SJSA1 (cell line): ENCODE measurements at places on chromosomes 2 and 18. TPM values are rescaled to one million over a fixed set of nuclear protein-coding genes. Genes with fewer than 3 reads are reported as not detected.

DNA sequence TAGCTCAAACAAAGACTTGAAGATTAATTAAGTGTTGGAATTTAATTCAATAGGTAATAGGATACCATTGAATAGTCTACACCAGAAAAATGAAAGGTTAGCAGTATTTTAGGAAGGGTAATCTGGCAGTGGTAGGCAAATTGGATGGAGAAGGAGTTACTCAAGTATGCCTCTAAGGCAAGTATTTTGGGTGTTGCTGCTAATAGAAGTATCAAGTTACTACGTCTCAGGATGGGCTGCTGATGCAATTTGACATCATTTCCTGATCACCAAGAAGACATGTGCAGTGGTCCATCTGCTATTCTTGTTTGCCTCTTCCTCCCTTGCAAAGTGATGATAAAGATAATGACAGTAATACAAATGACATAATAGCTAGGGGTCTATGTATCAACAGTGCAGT, 485.3 kb downstream of the TGIF1 start:
- no peak for DNase-seq
- H3K27ac ChIP-seq = no peak overlapping the region
- H3K4me3 ChIP-seq = no peak overlapping the region
- no peaks in the 10 kb centered on the region for H3K4me1 ChIP-seq
- no peaks in the 10 kb centered on the region for H3K27me3 ChIP-seq
- no peaks in the 10 kb centered on the region for H3K36me3 ChIP-seq

GRCh38 chr2:84923009-84923408, 17.6 kb downstream of the TMSB10 start:
- no peak overlapping the region for H3K4me3 ChIP-seq
- no peak for DNase-seq
- H3K4me1 ChIP-seq = peaks cover 66% of the 10 kb centered on the region
- H3K36me3 ChIP-seq = no peaks in the 10 kb centered on the region

DNA sequence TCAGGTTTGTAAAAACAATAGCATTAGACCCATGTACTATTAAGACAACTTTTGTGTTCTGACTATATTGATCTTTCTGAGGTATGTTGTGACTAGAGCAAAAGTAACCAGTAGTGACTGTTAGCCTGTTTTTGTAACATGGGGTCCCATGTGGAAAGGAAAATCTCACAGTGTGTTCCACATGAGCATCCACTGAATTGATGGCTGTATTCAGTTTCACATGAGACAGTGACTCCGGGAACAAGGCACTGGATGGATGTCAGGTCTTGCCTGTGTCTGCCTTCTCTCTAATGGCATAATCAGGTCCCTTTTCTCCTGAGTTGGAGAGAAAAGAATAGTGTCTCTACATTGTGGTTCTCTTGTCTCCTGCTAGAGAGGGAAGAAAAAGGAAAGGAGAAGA, 27.5 kb downstream of the TMEM178A start:
- H3K27me3 ChIP-seq = no peaks in the 10 kb centered on the region
- H3K4me1 ChIP-seq = peaks cover 27% of the 10 kb centered on the region
- H3K36me3 ChIP-seq = no peaks in the 10 kb centered on the region
- no peak overlapping the region for H3K4me3 ChIP-seq
- no peak for DNase-seq

Gene ANKRD62
- total RNA-seq = not detected in 2 replicates

DNA sequence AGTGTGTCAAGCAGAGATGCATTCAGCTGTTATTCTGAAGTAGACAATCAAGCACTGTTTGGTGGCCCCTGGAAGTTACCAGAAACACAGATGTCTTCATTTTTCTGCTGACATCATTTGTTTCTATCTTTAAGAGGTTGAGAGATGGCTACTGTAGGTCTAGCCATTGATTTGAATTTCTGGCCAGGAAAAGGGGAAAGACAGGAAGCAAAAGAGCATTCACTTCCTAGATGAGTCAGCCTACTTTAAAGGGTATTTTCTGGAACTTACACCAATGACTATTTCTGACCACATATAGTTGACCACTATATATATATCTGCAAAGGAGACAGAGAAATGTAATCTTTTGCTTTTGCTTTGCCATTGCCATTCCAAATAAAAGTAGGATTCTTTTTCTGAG, 900.1 kb upstream of the SOX11 start:
- no peaks in the 10 kb centered on the region for H3K36me3 ChIP-seq
- H3K27ac ChIP-seq = no peak overlapping the region
- H3K4me1 ChIP-seq = no peaks in the 10 kb centered on the region
- no peaks in the 10 kb centered on the region for H3K27me3 ChIP-seq
- no peak for DNase-seq
- no peak overlapping the region for H3K4me3 ChIP-seq

Gene DQX1
- total RNA-seq = not detected in 2 replicates

Gene GPAT2
- total RNA-seq = not detected in 2 replicates

Gene TMEFF2
- 0.16 and 0.25 TPM in 2 replicates for total RNA-seq

DNA sequence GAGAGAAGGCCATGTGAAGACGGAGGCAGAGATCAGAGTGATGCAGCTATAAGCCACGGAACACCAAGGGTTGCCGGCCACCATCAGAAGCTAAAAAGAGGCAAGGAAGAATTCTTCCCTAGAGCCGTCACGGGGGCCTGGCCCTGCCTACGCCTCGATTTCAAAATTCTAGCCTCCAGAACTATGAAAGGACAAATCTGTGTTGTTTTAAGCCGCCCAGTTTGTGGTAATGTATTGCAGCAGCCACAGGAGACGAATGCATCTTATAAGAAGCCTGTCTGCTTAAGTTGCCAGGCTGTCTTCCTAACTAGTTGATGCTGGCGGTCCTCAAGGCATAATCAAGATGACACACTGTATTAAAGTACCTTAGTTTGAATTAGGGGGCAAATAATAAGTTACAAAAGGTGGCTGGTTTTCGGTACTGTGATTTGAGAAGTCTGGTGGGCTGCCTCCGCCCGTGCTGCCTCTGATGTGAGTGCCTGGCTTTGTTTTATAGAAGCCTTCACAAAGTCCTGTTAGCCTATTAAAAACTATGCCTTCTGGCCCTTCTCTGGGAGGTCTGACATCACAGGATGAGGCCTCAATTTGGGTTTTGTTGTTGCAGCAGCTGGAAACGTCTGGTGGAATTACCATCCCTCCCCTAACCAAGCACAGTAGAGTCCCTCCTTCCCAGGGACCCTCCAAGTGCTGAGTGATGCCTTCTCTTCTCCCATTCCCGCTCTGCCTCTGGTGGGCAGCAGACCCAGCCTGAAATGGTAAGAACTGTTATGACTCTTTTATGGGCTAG, 53.6 kb downstream of the SRD5A2 start:
- H3K4me1 ChIP-seq = no peaks in the 10 kb centered on the region
- peaks cover 12% of the 10 kb centered on the region for H3K27me3 ChIP-seq
- no peak overlapping the region for H3K4me3 ChIP-seq
- no peak overlapping the region for H3K27ac ChIP-seq
- DNase-seq = no peak
- no peaks in the 10 kb centered on the region for H3K36me3 ChIP-seq

- peaks cover 9% of the 10 kb centered on the region; the same call in 1 of the 2 replicates for H3K4me1 ChIP-seq
- H3K4me3 ChIP-seq = no peak overlapping the region
- H3K27ac ChIP-seq = no peak overlapping the region
- H3K27me3 ChIP-seq = no peaks in the 10 kb centered on the region
Observed at GRCh38 chr2:59804732-59805131, 748.7 kb downstream of the BCL11A start.

GRCh38 chr18:25896178-25896780, 194.1 kb downstream of the SS18 start:
- H3K36me3 ChIP-seq = no peaks in the 10 kb centered on the region
- H3K4me1 ChIP-seq = no peaks in the 10 kb centered on the region
- no peaks in the 10 kb centered on the region; the same call in 1 of the 2 replicates for H3K27me3 ChIP-seq
- no peak overlapping the region for H3K4me3 ChIP-seq
- H3K27ac ChIP-seq = no peak overlapping the region

GRCh38 chr2:13488965-13489364, 772.2 kb downstream of the TRIB2 start:
- no peaks in the 10 kb centered on the region for H3K36me3 ChIP-seq
- H3K27ac ChIP-seq = no peak overlapping the region
- H3K4me1 ChIP-seq = no peaks in the 10 kb centered on the region
- no peak for DNase-seq

- no peaks in the 10 kb centered on the region for H3K36me3 ChIP-seq
- H3K4me3 ChIP-seq = no peak overlapping the region
- H3K27ac ChIP-seq = no peak overlapping the region
- no peak for DNase-seq
- H3K4me1 ChIP-seq = peaks cover 1% of the 10 kb centered on the region
Observed at GRCh38 chr2:10001586-10001985, 41.8 kb upstream of the KLF11 start.

DNA sequence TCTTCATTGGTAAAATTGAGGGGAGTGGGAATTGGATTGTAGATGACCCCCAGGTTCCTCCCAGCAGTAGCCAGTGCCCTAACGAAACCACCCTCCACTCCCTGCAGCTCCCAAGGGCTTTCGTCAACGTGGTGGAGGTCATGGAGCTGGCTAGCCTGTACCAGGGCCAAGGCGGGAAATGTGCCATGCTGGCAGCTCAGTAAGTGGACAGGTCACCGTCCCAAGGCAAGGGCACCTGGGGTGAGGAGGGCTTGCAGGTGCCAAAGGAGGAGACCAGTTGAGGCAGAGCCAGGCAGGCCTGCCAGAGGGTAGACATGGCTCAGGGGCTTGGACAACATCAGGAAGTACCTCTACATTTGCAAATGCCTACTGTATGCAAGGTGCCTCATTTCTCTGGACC, 122.6 kb upstream of the PPP1CB start:
- no peak overlapping the region for H3K27ac ChIP-seq
- no peak overlapping the region for H3K4me3 ChIP-seq
- DNase-seq = no peak
- no peaks in the 10 kb centered on the region for H3K27me3 ChIP-seq

DNA sequence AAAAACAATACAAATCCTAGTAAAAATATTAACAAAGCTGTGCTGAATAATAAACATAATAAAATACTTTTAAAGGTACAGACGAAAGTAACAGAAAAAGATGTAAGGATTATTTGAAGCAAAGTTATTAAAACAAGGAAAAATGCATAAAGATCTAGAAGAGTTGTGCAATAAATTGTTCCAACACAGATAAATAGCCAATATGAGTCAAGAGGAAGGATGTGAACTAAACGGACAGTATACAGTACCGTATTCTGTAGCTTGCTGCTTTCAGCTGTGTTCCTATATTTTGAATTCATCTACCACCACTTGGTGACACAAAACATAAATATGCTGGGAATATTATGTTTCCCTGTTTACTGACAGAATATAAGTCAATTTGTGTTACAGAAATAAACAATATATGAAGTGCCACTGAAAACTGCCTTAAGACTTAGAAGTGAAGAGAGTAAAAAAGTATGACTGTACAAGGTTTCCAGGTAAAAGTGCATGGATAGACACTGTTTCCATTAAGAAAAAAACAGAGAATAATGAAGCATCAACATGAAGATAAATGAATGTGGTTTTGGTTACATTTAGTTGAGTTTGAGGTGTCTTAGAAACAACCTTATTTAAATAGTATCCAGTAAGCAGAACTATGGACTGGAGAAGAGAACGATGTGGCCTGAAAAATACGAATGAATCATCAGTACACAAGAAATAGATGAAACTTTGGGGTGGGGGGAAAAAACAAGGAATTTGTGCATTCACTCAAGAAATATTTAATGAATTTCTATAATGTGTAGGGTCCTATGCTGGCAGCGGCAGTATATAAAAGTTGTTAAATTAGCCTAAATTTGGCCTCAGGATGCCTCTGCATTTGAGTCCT, 13.1 kb downstream of the PPP3R1 start:
- peaks cover 7% of the 10 kb centered on the region; the same call in 1 of the 2 replicates for H3K36me3 ChIP-seq
- peaks cover 50% of the 10 kb centered on the region for H3K4me1 ChIP-seq
- H3K27me3 ChIP-seq = no peaks in the 10 kb centered on the region
- H3K27ac ChIP-seq = peak overlapping the region; percentile 22; the same call in 1 of the 2 replicates
- DNase-seq = no peak

DNA sequence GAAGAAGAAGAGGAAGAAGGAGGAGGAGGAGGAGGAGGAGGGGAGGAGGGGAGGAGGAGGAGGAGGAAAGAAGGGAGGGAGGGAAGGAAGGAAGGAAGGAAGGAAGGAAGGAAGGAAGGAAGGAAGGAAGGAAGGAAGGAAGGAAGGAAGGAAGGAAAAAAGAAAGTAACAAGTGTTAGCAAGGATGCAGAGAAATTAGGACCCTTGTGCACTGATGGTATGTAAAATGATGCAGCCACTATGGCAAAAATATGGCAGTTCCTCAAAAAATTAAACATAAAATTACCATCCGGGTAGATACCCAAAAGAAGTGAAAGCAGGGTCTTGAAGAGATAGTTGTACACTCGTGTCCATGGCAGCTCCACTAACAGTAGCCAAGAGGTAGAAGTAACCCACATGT, 67.4 kb downstream of the DYM start:
- H3K4me1 ChIP-seq = no peaks in the 10 kb centered on the region
- H3K27me3 ChIP-seq = no peaks in the 10 kb centered on the region
- no peak overlapping the region for H3K4me3 ChIP-seq
- no peaks in the 10 kb centered on the region for H3K36me3 ChIP-seq
- no peak overlapping the region for H3K27ac ChIP-seq

- peaks cover 38% of the 10 kb centered on the region for H3K27me3 ChIP-seq
- no peak for DNase-seq
- no peak overlapping the region for H3K4me3 ChIP-seq
- H3K27ac ChIP-seq = no peak overlapping the region
- no peaks in the 10 kb centered on the region for H3K36me3 ChIP-seq
- no peaks in the 10 kb centered on the region for H3K4me1 ChIP-seq
Observed at GRCh38 chr2:11541693-11542274, 7.9 kb downstream of the GREB1 start.

DNA sequence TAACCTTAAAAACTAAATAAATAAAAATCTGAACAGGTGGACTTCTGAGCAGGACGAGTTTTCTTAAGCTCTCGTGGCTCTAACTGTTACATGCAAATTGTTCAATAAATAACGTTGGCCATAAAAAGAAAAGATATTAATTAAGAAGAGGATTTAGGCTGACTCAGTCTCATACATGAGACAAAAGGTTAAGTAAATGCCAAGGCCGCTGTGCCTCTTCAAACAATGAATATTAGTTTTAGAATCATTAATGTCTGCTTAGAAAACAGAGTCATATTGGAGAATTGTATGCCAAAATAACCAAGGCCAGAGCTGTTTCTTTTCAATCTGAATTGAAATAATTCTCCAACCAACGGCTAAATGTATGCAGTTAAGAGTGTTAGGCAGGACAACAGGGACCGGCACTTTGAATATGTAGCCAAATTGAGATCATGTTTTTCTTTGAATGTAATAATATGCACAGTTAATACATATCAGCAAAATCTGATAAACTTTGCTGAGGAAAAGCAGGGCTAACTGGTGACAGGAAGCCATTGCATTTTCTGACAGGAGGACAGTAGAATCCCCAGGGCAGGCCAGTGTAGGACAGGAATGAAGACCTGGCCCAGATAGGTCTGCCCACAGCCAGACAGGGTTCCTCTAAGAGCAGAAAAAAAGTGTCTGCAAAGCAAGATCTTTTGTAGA, 1041.4 kb upstream of the FANCL start:
- H3K36me3 ChIP-seq = no peaks in the 10 kb centered on the region
- H3K27ac ChIP-seq = no peak overlapping the region
- DNase-seq = no peak
- no peak overlapping the region for H3K4me3 ChIP-seq
- H3K4me1 ChIP-seq = no peaks in the 10 kb centered on the region
- H3K27me3 ChIP-seq = no peaks in the 10 kb centered on the region

DNA sequence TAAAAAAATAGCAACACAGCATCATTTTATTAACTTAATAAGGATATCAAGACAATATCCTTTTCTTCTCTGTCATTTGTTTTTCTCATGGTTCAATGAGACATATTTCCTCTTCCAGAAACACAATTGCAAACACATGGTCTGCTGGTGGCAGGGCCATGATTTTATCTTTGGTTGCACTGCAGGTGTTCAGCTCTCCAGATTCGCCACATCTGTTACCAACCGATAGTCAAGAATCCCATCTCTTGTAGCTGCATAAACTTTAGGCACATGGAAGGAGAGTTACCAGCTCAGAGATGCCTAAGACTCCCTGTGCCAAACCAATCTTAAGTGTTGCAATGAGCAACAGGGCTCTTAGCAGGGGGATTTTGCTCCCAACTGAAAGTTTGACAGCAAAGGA, 1303.2 kb upstream of the CELF4 start:
- no peak for DNase-seq
- no peaks in the 10 kb centered on the region for H3K4me1 ChIP-seq
- no peak overlapping the region for H3K4me3 ChIP-seq
